WTC11 (cell line): ENCODE measurements at places on chromosomes 2 and 18. TPM values are rescaled to one million over a fixed set of nuclear protein-coding genes. Genes with fewer than 3 reads are reported as not detected.

GRCh38 chr2:174335254-174335987 is 667 bp downstream of the SP9 start:
- H3K27me3 ChIP-seq, result peaks cover 99% of the 10 kb centered on the region
- no peaks in the 10 kb centered on the region for H3K36me3 ChIP-seq
- DNase-seq, result peak; percentile 51

PAIP2B gene
- total RNA-seq, result 19.3 to 22.4 TPM (median 22.2 TPM) in 3 replicates

DNA sequence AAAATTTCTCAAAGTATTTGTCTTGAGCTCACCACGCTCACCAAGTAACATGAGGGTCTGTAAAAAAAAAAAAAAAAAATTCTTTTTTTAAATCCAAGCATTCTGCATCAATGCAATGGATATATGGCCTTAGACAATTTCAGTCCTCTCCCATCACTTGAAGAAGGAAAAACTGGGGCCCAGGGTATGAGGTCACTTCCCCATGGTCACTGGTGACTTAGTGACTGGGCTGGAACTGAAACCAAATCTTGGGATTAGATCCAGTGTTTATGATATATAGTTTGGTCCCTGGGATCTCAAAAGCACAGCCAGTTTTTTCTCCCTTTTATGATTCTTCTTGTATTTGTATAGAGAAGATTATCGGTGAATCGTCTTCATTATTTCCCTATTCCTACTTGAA is 477.9 kb upstream of the TNP1 start:
- H3K36me3 ChIP-seq, result no peaks in the 10 kb centered on the region
- DNase-seq, result no peak
- H3K4me1 ChIP-seq, result peaks cover 23% of the 10 kb centered on the region

CPO gene
- 0.37 to 1.2 TPM (median 0.46 TPM) in 3 replicates for total RNA-seq

CD28 gene
- total RNA-seq, result 0.11 to 0.50 TPM (median 0.16 TPM) in 3 replicates

GRCh38 chr2:15300624-15301573 is 260.2 kb downstream of the NBAS start:
- DNase-seq, result no peak
- H3K4me1 ChIP-seq, result peaks cover 20% of the 10 kb centered on the region

GRCh38 chr18:36592282-36592681 is 236.5 kb downstream of the TPGS2 start:
- no peaks in the 10 kb centered on the region for H3K36me3 ChIP-seq
- H3K4me1 ChIP-seq, result peaks cover under 1% of the 10 kb centered on the region
- H3K4me3 ChIP-seq, result no peak overlapping the region
- H3K27me3 ChIP-seq, result peaks cover 3% of the 10 kb centered on the region; the same call in 1 of the 2 replicates
- no peak for DNase-seq

GRCh38 chr18:49304751-49305150 is 155.7 kb downstream of the DYM start:
- H3K36me3 ChIP-seq, result peaks cover 10% of the 10 kb centered on the region
- no peaks in the 10 kb centered on the region for H3K4me1 ChIP-seq
- DNase-seq, result no peak
- H3K27ac ChIP-seq, result no peak overlapping the region

- H3K27ac ChIP-seq, result no peak overlapping the region
- DNase-seq, result no peak
- no peaks in the 10 kb centered on the region for H3K36me3 ChIP-seq
- no peak overlapping the region for H3K4me3 ChIP-seq
- H3K4me1 ChIP-seq, result no peaks in the 10 kb centered on the region
- H3K27me3 ChIP-seq, result no peaks in the 10 kb centered on the region
Observed at GRCh38 chr18:44324361-44324760, 356.3 kb upstream of the SETBP1 start.

GRCh38 chr18:37383036-37383785 is 182.4 kb downstream of the CELF4 start:
- H3K4me1 ChIP-seq, result peaks cover 20% of the 10 kb centered on the region
- no peaks in the 10 kb centered on the region for H3K36me3 ChIP-seq
- DNase-seq, result no peak
- H3K27me3 ChIP-seq, result peaks cover 2% of the 10 kb centered on the region; the same call in 1 of the 2 replicates
- H3K4me3 ChIP-seq, result no peak overlapping the region

DNA sequence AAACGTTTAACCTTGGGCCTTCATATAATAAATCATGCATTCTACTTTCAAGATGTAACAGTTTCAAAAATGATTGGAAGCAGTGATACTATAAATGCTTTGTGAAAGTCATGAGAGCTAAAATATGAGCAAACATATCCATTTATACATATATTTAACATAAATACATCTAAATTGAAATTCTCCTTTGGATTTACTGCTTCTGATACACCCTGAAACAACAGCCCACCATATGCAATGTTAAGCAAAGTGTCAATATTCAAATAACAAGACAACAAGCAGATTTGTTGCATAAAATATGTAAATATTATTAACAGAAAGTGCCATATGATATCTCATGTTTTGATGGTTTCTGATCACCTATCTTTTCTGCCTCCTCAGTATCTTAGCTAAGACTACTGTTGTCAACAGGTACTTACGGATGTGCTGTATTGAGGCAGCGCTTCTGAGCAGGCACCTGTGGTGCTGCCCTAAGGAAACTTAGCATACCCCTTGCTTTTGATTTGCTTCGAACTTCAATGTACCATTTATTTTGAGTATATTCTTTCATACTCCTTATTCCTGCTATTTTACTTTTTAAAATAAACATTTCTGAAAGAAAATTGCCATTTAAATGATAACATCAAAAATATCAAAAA is 6.1 kb downstream of the FIGN start:
- no peak for DNase-seq
- H3K36me3 ChIP-seq, result no peaks in the 10 kb centered on the region

DNA sequence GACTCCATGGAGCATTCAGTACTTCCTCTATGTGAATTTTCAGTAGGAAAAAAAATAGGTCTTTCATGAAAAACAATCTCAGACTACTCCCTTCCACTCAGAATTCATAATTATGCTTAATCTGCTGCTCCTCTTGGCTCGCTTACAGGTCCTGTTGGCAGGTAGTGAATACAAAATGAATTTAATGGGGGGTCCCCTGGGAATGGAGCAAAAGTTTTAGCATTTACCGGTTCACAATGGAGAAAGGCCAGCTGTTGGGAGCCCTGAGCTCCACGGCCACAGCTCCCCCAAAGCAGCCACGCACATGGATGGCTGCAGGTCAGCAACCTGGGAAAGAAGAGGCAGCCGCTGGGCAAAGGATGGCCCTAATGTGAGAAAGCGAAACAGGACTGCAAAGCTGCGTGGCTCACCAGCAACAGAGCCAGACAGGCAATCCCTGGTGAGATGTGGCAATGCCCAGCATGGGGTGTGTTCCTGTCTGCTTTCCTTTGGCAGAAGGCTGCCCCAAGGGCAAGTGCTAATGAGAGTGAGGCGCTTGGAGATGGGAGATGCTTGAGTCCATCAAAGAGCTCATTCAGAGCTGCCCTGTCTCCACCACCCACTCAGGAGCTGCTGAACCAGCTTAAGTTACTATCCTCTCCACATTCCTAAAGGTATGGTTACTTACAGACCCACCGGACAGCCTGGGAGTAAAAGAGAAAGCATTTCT is 447.4 kb downstream of the EPHA4 start:
- H3K27me3 ChIP-seq, result peaks cover 9% of the 10 kb centered on the region
- no peak overlapping the region for H3K27ac ChIP-seq
- H3K4me3 ChIP-seq, result no peak overlapping the region
- peak; percentile 52 for DNase-seq

REG3A gene
- 0.37 TPM in 1 of 3 replicates, not detected in the others for total RNA-seq

MALL gene
- 3.8 to 5.5 TPM (median 5.0 TPM) in 3 replicates for total RNA-seq

DNA sequence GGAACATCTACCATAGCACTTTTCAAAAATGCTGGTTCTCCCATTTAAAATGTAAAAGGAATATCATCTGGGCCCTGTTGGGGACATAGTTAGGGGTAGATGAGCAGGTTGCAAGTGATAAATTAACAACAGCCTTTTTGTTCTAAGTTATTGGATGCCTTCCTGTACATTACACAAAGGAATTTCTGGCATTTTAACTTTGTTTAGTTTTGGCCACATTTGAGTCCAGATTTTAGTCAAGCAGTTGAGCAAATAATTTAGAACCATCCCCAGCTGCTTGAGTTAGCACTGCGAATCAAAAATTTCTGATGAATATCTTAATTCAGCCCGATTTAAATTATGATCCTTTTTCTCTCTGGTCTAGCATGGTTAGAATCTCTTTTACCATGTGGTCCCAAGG is 124.4 kb downstream of the TTC27 start:
- H3K27me3 ChIP-seq, result no peaks in the 10 kb centered on the region
- no peak overlapping the region; the same call in 1 of the 2 replicates for H3K27ac ChIP-seq

DNA sequence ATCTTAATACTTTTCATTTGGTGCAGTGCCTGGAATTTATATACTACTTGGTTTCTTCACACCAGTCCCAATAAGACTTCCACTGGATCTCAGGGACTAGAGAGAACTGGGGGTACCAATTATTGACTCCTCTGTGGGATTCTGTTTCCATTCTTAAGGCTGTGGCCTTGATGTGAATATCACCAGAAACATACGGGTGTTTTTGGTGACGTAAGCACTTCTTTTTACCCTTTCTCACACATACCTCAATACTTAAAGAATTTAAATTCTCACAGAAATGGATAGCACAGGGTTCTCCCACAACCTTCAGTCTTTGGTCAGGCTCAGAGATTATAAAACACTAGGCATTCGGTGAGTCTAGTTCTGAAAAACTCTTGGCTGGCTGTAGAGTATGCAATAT is 84.1 kb downstream of the SUCLG1 start:
- H3K27me3 ChIP-seq, result no peaks in the 10 kb centered on the region
- no peak overlapping the region for H3K4me3 ChIP-seq
- no peaks in the 10 kb centered on the region for H3K4me1 ChIP-seq
- H3K27ac ChIP-seq, result no peak overlapping the region
- H3K36me3 ChIP-seq, result no peaks in the 10 kb centered on the region
- DNase-seq, result no peak

GRCh38 chr2:181128199-181128598 is 147.8 kb downstream of the UBE2E3 start:
- H3K4me3 ChIP-seq, result no peak overlapping the region
- H3K27me3 ChIP-seq, result no peaks in the 10 kb centered on the region
- H3K27ac ChIP-seq, result no peak overlapping the region
- no peaks in the 10 kb centered on the region for H3K36me3 ChIP-seq
- H3K4me1 ChIP-seq, result peaks cover 15% of the 10 kb centered on the region

DNA sequence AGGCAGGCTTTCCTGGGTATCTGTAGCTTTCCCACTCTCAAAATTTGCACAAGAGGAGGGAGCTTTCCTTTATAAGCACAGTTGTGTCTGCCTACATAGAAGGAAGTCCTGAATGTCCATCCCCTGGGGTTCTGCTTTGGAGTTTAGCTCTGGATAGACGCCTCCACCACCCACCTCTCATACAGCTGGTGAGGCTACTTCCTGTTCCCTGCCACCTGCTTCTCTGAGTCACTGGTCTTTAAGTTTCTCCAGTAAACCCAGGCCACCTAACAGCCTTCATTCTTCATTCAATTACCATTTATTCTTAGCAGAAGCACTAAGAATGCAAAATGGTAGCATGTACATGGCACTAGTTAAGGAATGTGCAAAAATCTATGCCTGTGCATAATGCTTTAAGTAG is 407.8 kb downstream of the CDH2 start:
- DNase-seq, result no peak
- no peak overlapping the region for H3K27ac ChIP-seq
- no peak overlapping the region for H3K4me3 ChIP-seq
- H3K4me1 ChIP-seq, result 0 out of 2 replicates have a peak, but pooled peaks cover 3% of the 10 kb centered on the region
- H3K27me3 ChIP-seq, result peaks cover 3% of the 10 kb centered on the region; the same call in 1 of the 2 replicates
- H3K36me3 ChIP-seq, result no peaks in the 10 kb centered on the region

DNA sequence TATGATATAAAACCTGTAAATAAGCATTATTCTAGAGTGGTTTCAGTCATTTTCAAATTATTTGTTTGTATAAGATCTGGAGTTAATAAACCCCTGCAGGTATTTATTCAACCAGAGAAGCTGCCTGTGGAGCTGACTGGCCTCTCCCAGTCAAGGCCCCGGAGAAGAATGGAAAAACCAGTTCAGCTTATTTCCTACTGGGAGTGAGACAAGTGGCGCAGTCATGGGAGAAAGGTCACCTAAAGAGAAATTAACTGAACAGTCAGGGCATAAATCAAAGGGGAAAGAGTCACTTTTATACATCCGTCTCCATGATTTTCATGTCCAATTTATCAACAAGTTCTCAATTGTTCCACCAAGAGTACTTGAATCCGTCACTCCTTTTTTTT is 240.9 kb downstream of the RNF152 start:
- H3K27ac ChIP-seq, result no peak overlapping the region
- H3K4me3 ChIP-seq, result no peak overlapping the region
- H3K36me3 ChIP-seq, result no peaks in the 10 kb centered on the region; the same call in 1 of the 2 replicates
- no peak for DNase-seq
- peaks cover 11% of the 10 kb centered on the region for H3K4me1 ChIP-seq

DNA sequence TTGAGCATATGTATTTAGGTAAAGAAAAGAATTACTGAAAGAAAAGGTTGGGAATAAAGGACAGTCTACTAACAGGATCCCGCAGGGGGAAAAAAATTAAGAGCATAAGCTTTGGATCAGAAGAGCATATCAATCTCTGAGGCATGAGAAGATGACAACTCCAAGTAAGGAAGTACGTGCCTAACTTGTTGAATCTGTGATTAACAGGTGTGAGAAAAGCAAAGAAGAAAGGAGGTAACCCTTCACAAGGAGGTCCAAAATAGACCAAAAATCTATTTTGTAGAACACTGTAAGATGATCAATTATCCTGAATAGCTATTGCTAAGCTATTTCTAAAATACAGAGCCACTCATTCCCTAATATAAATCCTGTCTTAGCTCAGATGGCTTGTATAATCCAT is 32.8 kb downstream of the TRIP12 start:
- H3K4me3 ChIP-seq, result no peak overlapping the region
- H3K4me1 ChIP-seq, result peaks cover 18% of the 10 kb centered on the region
- no peaks in the 10 kb centered on the region for H3K36me3 ChIP-seq

DNA sequence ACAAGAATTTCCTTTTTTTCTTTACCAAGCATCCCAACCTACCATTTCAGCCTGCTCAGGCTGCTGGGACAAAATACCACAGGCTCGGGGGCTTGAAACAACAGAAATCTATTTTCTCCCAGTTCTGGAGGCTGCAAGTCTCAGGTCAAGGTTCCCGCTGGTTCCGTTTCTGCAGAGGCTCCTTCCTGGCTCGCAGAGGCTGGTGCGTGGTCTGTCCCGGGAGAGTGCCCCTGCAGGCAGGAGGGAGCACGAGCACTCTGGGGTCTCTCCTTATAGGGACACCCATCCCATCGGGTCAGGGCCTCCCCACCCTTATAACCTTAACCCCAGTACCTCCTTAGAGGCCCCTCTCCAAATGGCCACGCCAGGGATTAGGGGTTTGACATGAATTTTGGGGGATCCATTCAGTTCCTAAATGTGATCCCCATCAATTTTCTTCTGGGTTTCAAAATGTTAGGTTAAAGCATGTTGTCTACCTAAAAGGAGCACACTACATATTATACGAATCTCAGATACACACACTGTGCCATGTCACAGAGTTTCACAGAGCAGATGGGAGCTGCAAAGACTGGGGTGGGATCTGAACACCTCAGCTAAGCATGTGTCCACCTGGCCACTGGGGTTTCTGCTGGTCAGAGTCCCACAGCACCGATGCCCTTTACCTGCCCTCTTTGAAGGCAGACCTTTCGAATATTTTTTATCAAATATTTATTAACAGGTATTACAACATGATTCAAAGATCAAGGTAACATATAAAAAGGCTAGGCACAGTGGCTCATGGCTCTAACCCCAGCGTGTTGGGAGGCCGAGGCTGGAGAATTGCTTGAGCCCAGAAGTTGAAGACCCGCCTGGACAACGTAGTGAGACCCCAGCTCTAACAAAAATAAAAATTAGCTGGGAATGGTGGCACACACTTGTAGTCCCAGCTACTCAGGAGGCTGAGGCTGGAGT is 17.6 kb upstream of the ADI1 start:
- no peaks in the 10 kb centered on the region for H3K27me3 ChIP-seq
- DNase-seq, result peak; percentile 68
- no peak overlapping the region for H3K4me3 ChIP-seq
- peaks cover 18% of the 10 kb centered on the region for H3K36me3 ChIP-seq
- H3K4me1 ChIP-seq, result peaks cover 10% of the 10 kb centered on the region
- H3K27ac ChIP-seq, result peak overlapping the region; percentile 81; the same call in 1 of the 2 replicates

GRCh38 chr2:124145982-124146381 is 120.9 kb downstream of the CNTNAP5 start:
- H3K27ac ChIP-seq, result no peak overlapping the region
- H3K27me3 ChIP-seq, result peaks cover 19% of the 10 kb centered on the region
- no peaks in the 10 kb centered on the region for H3K36me3 ChIP-seq
- no peak for DNase-seq
- H3K4me1 ChIP-seq, result no peaks in the 10 kb centered on the region
